ENCODE measurements at places on chromosomes 4 and X. TPM values are rescaled to one million over a fixed set of nuclear protein-coding genes. Genes with fewer than 3 reads are reported as not detected.
A peak's percentile ranks its signal among the peaks of the same experiment; 100 is the strongest.

GYPA gene
- total RNA-seq, result 1.2 TPM

- DNase-seq, result no peak
Observed at GRCh38 chr4:7524843-7525242, 90.1 kb upstream of the PSAPL1 start.

ATOH1 gene
- not detected for total RNA-seq

TRIM61 gene
- 0.15 TPM for total RNA-seq

- DNase-seq, result no peak
Observed at GRCh38 chrX:72346302-72346949, 40.7 kb upstream of the CITED1 start.

PRKG2 gene
- not detected for total RNA-seq

DNA sequence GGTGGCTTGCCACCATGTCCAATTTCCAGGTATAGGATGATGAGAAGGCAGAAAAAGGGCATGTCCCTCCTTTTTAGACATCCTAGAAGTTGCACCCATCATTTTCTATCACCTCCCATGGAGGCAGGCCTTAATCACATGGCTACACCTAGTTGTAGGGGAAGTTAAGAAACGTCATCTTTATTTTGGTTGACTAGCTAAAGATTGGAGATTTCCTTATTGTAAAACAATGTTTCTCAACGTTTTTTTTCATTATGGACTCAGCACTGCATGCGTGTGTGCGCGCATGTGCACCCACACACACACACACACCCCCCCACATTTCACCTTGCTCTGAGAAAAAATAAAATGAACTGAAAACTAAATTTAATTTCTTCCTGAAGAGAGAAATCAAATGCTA is 2.0 kb upstream of the CXCL9 start:
- no peak for DNase-seq

GRCh38 chrX:9745417-9746115 is 20.1 kb downstream of the GPR143 start:
- DNase-seq, result no peak

GRCh38 chr4:185726931-185727330 is 85.1 kb downstream of the SORBS2 start:
- DNase-seq, result peak; percentile 70
